ENCODE measurements at places on chromosomes 1 and 21.

GRCh38 chr1:186327331-186327730 is 47.7 kb downstream of the TPR start:
- no peak for DNase-seq

DNA sequence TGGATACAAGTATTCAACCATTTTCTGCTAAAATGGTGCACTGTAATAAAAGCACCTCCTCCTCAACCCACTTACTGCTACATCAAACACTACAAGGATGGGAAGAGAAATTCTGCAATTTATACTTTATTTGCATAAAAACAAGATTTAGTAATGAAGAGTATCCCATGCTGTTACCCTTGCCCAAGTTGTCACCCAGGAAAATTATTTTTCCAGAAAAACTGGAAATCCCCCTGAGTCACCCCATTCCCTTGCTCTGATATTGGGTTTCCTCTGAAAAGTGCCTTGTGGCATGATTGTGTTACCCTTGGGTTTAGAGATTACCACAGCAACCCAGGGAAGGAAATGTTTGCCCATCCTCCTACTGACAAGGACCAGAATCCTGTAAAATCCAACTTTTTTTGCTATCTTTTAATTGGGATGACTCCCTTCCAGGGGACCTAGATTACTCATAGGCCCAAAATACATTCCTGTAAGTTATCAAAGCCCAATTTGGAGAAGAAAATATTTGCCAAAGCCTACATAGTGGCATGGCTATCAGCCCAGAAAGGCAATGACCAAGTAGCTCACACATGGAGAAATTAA is 16.5 kb upstream of the ZC3H11B start:
- no peak for DNase-seq

- DNase-seq: no peak
These were observed 21.0 kb downstream of the SLC37A1 start for GRCh38 chr21:42534421-42535378.

GRCh38 chr1:1398677-1399186 is 403 bp downstream of the CCNL2 start:
- DNase-seq: no peak

GRCh38 chr1:21652101-21652936 is 16.8 kb downstream of the RAP1GAP start:
- no peak for DNase-seq

DNA sequence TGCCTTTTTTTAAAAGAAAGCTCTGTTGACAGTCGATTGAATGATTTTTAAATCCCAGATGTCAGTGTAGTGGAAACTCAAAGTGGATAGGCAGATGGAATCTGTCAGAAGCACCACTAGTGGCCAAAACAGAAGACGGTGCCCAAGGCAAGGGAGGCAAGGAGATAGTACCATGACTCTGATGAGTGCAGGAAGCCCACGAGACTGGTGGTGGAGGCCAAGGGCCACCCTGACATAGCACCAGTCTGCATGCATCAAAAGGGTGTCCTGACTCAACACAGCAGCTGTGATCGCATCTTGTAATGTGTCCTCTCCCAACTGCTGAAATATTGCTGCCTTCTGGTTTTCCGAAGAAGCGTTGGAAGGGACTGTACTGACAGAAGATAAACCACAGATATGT is 124.1 kb upstream of the PAPPA2 start:
- no peak for DNase-seq

DNA sequence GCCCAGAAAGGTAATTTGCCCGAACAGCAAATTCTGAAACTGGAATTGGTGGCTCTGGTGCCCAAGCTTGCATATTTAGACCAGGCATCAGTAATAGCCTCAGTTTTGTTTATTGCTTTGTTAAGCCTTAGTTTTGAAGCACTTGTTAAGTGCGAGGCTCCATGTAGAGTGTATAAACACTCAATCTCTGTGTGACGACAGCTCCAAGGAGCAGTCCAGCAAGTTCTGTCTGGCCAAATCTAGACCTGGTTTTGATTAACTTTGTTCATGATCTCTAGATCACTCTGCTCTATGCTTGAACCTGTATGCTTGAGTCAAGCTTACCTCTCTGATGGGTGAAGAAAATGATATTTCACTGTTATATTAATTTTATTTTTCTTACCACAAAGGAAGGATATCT is 37.4 kb downstream of the DOP1B start:
- no peak for DNase-seq

DNA sequence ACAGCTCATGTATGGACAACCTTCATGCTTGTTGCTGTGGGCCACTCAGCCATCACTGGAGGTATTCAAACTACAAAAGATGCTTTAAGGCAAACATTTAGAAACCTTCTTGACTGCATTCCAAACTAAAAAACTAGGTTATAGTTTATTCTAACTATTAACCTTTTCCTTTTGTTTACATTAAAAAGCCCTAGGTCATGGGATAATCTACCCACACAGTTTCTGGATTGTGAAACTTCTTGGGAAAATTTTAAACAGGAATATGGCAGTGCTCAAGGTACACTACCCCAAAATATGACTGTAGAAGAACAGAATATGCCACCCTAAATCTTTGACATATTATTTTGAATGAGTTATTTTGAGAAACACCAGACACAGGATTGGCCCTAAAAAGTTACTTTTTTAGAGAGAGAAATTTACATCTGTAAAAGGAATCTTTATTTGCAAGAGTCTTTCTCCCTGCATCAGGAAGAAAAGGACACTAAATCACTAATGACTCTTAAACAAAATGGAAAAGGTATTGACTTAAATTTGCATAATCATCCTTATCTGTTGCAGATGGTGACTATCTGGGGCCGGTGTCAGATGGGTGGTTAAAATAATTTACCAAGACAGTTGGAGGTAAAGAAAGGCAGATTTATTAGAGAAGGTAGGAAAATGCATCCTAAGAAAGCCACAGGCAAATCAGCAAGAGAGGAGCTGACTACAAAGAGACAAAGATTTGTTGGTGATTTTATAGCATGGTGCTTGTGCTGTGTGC is 25.1 kb upstream of the NUF2 start:
- DNase-seq: no peak

DNA sequence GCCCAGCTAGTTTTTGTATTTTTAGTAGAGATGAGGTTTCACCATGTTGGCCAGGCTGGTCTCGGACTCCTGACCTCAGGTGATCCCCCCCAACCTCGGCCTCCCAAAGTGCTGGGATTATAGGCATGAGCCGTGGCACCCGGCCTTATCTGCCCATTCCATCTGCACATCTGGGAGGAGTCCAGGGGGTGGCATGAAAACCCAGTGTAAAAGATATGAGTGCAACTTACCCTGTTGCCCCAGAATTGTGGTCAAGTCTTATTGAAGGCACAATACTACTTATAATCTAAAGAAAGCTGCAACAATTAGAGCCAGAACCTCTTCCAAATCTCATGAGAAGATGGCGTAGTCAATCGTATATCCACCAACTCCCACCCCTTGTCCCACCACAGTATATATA is 18.4 kb downstream of the CTXND2 start:
- no peak for DNase-seq

DNA sequence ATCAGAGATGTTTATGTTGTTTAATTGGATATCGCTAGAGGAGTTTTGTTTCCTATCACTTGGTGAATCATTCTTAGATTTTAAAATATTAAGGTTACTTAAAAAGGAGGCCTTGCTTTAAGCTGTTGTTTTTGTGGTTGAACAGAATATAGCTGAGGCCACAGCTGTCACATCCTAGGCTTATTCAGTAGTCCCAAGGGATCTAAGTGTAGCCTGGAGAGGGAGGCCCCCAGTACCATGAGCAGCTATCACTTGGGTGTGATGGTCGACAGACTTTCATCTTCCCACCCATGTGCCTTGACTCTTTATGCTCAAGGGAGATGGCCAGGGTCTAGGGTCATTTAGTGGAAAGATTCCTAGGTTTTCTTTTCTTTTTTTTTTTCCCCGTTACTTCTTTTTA is 278.7 kb downstream of the HHAT start:
- no peak for DNase-seq
